ENCODE measurements at places on chromosomes 3 and 15. TPM values are rescaled to one million over a fixed set of nuclear protein-coding genes. Genes with fewer than 3 reads are reported as not detected.

The GOLGA6B gene
- not detected for total RNA-seq

DNA sequence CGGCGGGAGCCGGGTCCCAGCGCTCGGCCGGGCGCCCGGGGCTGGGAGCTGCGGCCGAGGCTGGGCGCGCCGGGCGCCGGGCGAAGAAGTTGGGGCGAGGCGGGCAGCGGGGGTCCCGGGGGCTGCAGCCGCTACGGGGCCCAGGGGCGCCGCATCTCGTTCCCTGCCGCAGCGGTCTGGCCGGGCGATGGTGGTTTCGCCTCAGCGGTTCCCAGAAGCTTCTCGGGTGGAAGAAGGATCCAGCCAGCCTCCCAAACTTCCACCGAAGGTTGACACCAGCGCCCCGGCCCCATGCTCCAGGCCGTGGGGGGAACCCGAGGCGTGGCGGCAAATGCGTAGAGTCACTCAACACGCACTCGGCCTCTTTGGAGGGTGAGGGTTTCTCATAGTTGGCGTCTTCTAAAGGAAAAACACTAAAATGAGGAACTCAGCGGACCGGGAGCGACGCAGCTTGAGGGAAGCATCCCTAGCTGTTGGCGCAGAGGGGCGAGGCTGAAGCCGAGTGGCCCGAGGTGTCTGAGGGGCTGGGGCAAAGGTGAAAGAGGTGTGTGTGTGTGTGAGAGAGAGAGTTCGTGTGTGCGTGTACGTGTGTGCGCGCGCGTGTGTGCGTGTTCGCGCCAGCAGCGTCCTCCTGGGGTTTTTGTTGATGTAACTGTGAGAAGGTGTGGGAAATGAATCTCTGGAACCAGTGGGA, 940 bp downstream of the BOC start:
- peak; percentile 47 for DNase-seq

The FBXO40 gene
- not detected for total RNA-seq

DNA sequence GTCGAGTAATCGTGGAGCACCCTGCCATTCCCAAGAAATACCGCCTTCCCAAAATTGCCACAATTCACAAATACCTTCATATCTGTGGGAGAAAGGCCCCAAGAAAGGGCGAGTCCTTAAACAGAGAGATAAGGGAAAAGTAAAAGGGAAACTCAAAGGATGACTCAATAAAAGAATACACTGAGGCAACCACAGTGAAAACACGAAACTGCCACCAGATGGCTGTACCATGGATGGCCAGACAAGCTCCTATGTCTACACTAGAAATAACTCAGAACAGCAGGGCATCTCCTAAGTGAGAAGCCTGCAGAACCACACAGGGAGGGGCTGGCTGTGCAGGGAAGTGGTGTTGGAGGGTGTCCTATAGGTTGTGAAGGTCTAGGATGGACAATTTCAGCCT, 25.0 kb downstream of the SRGAP3 start:
- DNase-seq, result peak; percentile 47

- no peak for DNase-seq
Measured at GRCh38 chr3:119748991-119749390, 32.9 kb upstream of the NR1I2 start.

DNA sequence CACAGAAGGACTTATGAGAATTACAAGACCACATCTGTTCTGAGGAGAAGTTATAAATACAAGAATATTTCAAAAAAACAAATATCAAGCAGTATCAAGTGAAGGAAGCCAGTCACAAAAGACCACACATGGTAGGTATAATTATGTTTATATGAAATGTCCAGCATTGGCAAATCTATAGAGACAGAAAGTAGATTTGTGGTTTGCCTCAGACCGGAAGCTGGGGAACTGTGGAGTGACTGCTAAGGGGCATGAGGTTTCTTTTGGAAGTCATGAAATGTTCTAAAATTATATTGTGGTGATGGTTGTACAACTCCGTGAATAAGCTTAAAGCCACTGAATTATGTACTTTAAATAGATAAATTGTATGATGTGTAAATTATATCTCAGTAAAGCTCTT, 136.9 kb downstream of the FRMD5 start:
- no peak for DNase-seq

The VGLL3 gene
- total RNA-seq, result 33.2 TPM
